ENCODE measurements at places on chromosomes 3 and 15. TPM values are rescaled to one million over a fixed set of nuclear protein-coding genes. Genes with fewer than 3 reads are reported as not detected.

IGF2BP2 gene
- 37.9 TPM for total RNA-seq

TP53BP1 gene
- 31.2 TPM for total RNA-seq

DNA sequence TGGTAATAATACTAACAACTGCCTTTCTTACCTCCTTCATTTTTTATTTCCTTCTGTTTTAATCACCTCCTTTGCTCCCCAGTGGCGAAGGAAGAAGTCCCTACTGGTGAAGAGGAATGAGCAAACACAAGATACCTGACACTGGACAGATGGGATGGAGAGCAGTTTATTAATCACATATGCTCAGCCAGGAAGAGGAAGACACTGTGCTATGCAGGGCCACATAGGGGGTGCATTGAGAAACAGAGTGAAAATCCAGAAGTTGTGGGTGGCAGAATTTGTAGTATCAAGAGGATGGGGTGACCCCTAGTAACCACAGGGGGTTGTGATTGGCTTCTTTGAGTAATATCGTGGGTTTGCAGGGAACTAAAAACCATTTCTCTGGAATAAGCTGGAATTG lies 1041.9 kb downstream of the OTOL1 start:
- no peak for DNase-seq

GRCh38 chr3:12593473-12593872 lies 36.6 kb downstream of the MKRN2 start:
- no peak for DNase-seq

Data from SJSA1 (cell line).